ENCODE measurements at places on chromosomes 12 and 14.

DNA sequence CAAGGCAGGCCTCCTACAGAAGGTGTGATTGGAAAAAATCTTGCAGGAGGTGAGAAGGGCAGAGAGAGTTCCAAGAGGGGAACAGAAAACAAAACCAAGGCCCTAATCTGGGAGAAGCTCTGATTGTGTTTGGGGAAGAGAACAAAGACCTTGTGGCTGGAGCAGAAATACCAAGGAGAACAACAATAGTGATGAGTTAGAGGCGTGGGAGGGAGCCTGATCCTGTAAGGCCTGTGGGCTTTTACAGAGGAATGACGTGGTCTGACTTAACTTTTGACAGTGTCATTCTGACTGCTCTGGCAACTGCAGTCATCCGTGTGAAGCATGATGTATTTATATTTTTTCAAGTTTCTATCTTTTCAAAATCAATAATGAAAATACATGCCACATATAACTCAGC lies 200.6 kb downstream of the ANO4 start:
- no peak for DNase-seq

GRCh38 chr14:37251775-37252174 lies 54.0 kb downstream of the MIPOL1 start:
- DNase-seq = no peak

- DNase-seq = no peak
These were observed 216.6 kb downstream of the AKAP6 start for GRCh38 chr14:32545506-32546210.

DNA sequence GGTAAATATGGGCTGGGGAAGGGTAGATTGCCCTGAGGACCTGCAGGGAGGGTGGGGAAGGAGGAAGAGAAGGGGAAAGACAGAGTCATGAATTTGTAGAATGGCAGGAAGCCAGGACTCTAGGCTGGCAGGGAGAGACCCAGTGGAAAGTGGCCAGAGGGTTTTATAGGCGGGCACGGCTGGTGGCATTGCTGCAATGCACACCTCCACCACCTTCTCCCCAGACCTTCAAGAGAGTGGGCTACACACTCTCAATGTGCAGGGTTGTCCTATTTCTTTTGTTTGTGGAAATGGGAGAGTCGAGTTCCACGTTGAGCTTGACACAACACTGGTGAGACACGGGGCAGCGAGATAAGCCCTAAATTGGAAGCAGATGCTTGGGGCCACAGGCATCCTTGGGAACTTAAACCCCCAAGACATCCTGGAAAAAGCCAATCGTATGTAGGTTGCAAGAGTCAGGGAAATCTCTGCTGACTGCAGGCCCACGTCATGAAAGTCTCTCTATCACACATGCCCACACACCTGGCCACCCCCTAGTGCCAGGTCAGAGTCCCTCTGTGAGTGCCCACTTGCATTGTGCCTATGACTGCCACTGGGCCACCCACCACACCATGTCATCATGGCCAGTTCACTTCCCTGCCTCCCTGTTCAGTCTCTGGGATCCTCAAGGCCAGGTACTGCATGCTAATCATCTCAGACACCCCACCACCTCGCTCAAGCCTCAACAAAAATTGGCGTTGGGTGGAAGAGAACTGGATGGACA lies 38.0 kb upstream of the BDKRB2 start:
- no peak for DNase-seq

DNA sequence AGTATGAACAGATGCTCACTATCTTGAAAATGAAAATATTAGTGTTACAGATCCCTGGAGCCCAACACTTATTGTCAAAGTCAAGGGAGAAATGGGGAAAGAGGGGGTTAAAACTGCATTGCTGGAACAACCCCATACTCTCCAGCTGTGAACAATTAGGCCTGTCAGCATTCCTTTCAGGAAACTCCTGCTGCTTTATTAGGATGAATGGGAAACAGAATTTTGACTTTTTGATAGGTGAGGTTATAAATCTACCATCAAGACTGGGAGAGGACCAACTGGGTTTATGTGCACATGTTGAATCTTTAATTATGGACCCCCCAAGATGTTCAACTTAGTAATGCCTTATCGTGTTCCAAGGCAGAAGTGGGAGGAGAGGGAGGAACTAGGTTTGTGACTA lies 85.0 kb downstream of the TMTC1 start:
- no peak for DNase-seq

GRCh38 chr14:69084023-69084422 lies 68.9 kb downstream of the DCAF5 start:
- no peak for DNase-seq

DNA sequence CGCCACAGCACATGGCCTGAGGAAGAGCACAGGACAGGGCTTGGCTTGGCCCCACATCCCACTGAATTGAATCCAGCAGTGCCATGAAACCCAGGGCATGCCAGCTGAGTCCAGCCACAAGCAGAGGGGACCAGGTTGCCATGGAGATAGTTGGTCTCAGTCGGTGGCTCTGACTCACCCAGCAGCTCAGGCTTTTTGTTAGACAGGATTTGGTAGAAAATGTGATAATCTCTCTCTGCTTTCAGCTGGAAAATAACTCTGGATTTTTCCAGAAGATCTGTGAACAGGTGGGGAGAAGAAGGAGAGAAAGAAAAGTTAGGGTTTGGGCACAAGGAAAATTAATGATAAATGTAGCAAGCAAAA lies 4.8 kb downstream of the MYH7 start:
- no peak for DNase-seq

DNA sequence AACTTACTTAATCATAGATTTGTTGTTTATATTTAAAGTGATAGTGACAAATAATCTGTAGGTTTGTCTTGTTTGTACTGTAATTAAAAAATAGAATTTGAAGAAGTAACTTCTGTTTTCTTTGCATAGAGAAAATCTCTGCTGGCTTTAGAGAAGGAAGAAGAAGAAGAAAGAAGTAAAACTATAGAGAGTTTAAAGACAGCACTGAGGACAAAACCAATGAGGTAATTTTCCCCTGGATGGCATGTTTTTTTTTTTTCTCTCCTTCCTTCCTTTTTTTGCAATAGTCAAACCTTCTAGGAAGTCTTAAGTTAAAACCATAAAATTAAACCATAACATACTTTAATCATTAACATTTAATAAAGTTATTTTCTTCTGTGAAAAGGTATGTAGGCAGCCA lies 131.9 kb downstream of the DAAM1 start:
- DNase-seq = no peak

GRCh38 chr12:126139355-126139754 lies 1074.1 kb downstream of the AACS start:
- no peak for DNase-seq

- no peak for DNase-seq
These were observed 228.0 kb downstream of the MON2 start for GRCh38 chr12:62694632-62695031.

All from stimulated activated CD4-positive, alpha-beta T cell treated with anti-CD3 and anti-CD28 coated beads, Interleukin-12 subunit alpha, Interleukin-12 subunit beta, amount 100 ng/mL, for 48 hours (primary cell).